ENCODE measurements at places on chromosomes 11 and 22. TPM values are rescaled to one million over a fixed set of nuclear protein-coding genes. Genes with fewer than 3 reads are reported as not detected.

Gene KLHDC7B
- 6.9 TPM for total RNA-seq

Gene OR52N4
- 0.29 TPM for total RNA-seq

Gene TMEM191C
- 1.4 TPM for total RNA-seq

Gene CCDC157
- total RNA-seq = 2.9 TPM

Gene OTOG
- total RNA-seq = not detected

Gene SLC22A8
- total RNA-seq = not detected

Gene POTEH
- total RNA-seq = not detected

Gene OR9G4
- total RNA-seq = not detected

Gene GALNT18
- 2.4 TPM for total RNA-seq

Gene MUC2
- not detected for total RNA-seq

All from activated CD4-positive, alpha-beta memory T cell treated with anti-CD3 and anti-CD28 coated beads for 36 hours (primary cell).